ENCODE measurements at places on chromosomes 6 and 20.

DNA sequence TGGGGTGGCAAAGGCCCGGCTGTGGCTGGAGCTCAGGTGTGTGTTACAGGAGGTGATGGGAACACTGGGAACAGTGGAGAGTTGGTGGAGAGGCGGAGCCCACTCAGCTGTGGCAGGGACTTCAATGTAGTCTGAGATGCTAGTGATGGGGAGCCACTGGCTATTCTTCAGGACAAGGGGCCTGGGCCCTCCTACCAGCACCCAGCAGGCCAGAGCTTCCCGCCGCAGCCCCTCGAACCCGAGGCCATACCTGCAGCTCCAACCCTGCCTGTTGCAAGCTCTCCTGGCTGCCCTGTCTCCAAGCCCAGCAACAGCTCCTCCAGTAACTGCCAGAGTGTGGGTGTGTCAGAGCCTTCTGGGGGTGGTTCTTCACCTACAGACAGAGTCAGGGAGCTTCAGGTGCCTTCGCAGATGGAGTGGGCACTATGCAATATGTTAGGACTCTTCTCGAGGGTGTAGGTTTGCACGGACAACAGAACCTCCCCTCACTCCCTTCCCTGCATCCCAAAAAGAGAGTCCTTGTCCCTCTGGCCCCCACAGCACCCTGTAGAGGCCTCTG, 146.2 kb upstream of the MLN start:
- no peak for DNase-seq

DNA sequence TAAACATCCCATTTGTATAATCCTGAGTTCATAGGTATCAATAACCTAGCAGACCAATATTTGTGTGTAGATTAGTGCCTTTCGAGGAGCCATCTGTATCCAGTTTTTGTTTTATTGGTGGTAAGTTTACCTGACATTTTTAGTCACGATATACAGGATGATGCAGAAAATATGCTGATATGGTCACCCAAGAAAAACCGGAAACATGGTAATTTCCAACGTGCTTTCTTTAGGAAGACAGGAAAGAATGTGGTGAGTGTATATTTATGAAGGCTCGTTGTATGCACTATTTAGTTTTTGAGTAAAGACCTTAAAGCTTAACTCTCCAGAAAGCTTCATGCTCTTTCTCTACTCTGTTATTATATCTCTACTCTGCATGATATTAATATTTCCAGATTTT, 180.2 kb upstream of the PHACTR1 start:
- DNase-seq = no peak

GRCh38 chr6:73041051-73041450, 184.2 kb downstream of the KHDC1L start:
- DNase-seq = no peak

- DNase-seq = no peak
Measured at GRCh38 chr6:108745664-108746336, 102.4 kb upstream of the ARMC2 start.

DNA sequence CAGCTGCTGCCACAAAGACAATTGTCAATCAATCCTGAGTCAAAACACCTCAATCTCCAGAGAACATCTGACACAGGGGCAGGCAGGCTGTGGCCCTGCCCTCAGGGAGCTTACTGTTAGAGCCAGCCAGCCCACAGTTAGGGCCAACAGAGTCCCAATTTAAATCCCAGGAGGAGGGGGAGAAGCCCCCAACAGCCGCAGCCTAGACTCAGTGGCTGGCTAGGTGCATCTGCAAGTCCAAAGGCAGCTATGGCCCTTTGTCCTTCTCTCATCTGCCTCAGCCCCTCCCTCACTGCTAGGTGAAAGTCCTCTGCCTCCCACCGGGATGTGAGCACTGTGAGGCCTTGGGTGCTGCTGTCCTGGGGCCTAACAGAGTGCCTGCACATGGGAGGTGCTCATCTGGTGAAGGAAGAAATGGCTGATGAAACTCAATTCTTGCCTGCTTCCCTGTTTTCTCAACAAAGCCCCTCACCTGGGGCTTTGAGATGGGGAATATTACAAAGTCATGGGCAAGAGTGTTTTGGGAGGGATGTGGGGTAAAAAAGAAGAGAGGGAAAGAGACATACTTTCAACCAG, 33.7 kb upstream of the VEGFA start:
- DNase-seq = no peak

- no peak for DNase-seq
Measured at GRCh38 chr20:6473197-6473596, 294.3 kb upstream of the BMP2 start.
